CD4-positive, alpha-beta T cell treated with Interleukin-10 for 1 hour (primary cell): ENCODE measurements at places on chromosomes 13 and 19.

GRCh38 chr13:30805603-30806011 is 70.3 kb downstream of the ALOX5AP start:
- DNase-seq: no peak

DNA sequence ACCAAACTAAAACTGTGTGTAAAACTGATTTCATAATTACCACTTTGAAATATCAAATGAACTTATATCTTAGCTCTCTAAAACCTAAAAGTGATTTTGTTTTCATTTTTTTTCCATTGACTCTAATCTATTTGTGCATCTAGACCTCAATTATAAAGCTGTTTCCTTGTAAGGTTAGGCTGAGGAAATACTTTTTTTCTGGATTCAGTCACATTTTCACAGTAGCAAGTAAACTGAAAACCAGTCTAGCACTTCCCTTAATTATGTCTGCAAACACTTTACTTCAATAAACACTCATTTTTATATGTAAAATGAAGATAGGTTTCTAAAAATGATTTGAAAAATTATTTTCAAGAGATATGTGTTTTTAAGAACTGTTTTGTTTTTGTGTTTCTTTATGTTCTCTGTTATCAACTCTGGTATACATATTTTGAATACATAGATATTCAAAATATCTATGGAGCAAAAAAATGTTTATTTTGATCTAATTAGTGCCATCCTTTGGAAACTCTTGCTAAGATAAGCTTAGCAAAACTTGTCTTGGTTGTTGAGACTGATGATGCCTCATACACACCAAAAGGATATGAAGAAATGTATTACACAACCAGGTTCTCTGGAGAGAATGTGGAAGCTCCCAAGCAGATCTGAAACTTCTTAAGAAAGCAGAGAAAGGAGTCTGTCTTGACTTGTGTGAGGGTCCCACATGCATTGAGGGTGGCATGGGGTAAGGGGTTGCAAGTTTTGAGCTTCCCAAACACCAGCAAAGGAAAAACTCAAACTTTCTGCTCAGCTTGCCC is 1887.4 kb downstream of the PCDH9 start:
- DNase-seq: no peak

DNA sequence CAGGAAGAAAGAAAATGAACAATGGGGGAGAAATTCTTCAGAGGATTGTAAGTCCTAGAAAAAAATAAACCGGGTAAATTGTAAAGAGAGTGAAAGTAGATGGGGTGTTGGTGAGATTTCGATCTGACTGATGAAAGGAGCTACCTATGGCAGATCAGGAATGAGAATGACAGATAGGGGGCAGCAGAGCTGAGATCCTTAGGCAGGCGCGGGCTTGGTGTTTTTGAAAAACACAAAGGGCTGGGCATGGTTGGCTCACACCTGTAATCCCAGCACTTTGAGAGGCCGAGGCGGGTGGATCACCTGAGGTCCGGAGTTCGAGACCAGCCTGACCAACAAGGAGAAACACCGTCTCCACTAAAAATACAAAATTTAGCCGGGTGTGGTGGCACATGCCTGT is 1468.6 kb upstream of the SLC10A2 start:
- no peak for DNase-seq

DNA sequence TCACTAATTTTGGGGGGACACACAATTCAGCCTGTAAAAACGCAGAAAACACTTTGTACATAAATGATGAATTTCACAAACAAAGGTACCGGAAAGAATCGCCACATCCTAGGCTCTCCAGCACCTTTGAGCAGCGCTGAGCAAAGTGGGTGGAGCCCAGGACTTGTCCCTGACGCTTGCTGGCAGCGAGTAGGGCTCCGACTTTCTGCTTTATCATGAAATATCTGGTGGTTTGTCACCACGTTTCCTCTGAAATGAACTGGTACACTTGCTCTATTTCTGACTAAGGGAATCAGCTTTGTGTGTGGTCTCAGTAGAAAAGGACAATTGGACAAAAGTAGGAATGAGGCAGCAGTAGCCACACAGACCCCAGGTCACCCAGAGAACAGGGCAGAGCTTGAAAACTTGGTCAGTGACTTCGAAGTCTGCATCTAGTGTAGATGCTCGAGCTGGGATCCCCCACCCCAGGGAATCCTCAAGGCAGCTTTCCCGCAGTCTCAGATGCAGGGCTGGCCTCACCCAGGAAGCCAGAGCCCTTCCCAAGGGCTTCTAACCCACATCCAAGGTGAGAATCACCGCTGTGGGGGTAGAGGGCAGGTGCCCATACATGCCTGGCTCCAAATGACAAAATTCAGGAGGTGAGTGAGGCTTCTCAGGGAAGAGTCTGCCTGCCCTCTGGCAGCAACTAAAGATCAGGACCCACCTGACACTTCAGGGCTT is 85.3 kb upstream of the SOX1 start:
- no peak for DNase-seq

DNA sequence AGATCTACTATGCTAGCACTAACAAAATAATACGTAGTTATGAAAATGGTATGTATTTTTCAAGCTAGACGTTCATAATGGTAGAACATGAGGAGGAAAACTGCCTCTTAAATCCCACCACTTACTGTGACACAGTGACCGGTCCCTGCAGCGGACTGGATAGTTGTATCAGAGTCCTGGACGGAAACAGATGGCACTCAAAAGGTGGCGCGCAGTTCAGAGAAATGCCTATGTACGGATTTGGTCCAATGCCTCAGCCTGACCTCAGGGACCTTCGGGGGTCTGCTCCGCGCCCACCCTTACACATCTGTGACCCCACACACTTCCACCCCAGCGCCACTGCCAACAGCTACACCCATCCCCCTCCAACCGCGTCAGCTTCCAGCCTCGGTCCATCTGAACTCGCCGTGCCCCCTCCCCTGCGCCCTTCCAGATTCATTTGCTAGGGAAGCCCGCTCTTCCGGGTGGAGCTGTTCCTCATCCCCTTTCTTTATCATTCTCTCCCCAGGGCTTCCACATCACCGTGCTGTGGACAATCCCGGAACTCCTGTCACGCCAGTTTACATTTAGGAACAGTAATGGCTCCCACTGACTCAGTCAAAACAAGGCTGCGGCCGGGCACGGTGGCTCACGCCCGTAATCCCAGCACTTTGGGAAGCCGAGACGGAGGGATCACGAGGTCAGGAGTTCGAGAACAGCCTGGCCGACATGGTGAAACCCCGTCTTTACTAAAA is 792 bp upstream of the LENG8 start:
- peak; percentile 53 for DNase-seq

DNA sequence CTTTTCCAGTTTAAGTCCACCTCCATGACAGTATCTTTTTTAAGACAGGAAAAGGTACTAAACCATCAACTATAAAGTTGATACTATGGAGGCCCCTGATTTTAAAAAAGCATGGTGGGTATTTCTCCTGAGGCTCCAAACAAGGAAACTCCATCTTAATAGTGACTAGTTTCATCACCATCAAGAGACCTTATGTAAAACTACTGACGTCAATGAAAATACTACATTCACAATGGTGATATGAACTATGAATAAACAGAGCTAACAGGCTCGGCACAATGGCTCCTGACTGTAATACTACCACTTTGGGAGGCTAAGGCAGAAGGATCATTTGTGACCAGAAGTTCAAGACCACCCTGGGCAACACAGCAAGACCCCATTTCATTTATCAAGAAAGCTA is 162.7 kb downstream of the KLF12 start:
- no peak for DNase-seq

- DNase-seq: no peak
Measured at GRCh38 chr19:55621205-55621672, 3.1 kb downstream of the ZNF784 start.

DNA sequence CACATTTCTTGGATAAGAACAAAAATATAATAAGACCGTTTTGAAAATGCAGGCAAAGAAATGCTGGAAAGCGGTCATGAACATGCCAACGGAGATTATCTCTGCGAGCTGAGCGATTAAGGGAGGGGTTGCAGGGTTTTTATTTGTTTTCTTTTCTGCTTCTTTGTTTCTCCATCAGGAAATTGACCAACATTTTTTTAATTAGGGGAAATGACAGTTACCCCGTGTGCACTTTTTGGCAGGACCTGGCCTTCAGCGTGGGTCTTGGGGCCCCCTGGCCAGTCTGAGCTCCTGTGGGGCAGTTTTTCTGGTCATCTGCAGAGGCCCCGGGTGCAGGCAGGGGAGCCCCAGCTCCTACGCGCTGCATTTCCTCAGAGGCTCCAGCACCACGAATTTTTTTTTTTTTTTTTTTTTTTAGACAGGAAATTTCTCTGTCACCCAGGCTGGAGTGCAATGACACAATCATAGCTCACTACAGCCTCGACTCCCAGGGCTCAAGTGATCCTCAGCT is 31.3 kb upstream of the HOMER3 start:
- DNase-seq: no peak

GRCh38 chr19:5023128-5023571 is 54.2 kb downstream of the KDM4B start:
- no peak for DNase-seq

DNA sequence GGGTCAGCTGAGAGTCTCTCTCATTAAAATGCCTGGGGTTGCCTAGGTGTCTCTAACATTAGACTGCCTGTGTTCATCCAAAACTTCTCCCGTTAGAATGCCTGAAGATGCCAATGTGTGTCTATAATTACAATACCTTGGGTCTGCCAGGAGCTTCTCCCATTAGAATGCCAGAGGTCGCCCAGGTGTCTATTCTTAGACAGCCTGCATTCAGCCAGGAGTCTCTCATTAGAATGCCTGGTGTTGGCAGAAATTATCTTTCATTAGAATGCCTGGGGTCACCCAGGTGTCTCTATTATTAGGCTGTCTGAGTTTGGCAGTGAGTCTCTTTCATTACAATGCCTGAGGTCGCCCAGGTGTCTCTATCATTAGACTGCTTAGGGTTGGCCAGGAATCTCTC is 1560.2 kb downstream of the UQCRFS1 start:
- DNase-seq: no peak

GRCh38 chr13:56687131-56687530 is 453.6 kb upstream of the PRR20A start:
- DNase-seq: no peak

GRCh38 chr13:99467764-99468163 is 33.5 kb upstream of the TM9SF2 start:
- DNase-seq: no peak
